ENCODE measurements at places on chromosomes 16 and 17.

GRCh38 chr16:62038646-62039045 is 2.4 kb upstream of the CDH8 start:
- DNase-seq = no peak

- no peak for DNase-seq
Observed at GRCh38 chr17:82874011-82874835, 34.4 kb upstream of the ZNF750 start.

DNA sequence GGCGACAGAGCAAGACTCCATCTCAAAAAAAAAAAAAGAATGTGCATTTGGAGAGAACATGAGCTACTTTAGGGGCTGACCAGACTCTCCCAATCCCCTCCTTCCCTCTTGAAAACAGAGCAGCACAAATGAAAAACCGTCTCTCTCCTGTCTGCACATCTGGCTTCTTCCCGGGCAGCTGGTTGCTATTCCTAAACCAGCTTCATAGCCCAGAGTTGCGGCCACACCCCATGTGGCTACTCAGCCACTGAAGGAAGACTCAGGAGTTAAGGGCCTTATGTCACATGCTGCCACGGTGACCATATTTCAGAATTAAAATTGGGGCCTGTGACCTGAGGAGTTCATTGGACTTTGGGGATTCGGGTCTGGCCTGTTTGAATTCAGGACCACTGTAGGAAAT is 48.3 kb downstream of the KATNIP start:
- no peak for DNase-seq

DNA sequence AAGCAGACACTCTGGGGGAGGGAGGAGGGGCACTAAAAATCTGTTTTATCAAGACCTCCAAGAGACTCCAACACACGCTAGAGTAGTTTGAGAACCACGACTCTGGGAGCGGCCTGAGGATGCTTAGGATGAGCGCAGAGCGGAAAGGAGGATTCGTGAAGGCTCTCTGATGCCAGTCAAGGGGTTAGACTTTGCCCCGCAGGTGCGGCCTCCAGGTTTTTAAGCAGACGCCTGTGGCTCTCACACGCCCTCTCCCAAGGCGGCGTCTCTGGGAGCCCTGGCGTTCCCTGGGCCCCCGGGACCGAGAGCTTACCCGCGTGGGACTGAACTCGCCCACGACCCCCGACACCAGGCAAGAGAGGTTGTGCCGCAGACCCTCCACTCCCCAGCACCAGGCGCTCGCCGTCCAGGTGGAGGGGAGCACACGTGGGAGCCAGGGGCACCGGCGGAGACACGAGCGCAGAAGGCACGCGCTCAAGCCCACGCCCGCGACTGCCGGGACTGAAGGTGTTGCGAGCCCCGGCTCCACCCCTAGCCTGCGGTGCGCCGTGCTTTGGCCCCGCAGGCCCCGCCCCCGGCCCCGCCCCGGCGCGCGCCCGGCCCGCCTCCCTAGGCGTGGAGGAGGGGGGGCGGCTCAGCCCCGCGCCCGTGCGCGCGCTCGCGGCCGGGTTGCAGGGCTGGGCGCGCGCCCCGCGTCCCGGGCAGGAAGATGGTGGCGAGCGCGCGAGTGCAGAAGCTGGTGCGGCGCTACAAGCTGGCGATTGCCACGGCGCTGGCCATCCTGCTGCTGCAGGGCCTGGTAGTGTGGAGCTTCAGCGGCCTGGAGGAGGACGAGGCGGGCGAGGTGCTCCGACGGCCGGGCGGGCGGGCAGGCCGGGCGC is at the start of gene XYLT2:
Gene XYLT2 (plus strand): TSS at position 695 of the 881 bp plus-strand sequence. CDS start 15 bp downstream, at position 710.
- DNase-seq = peak; percentile 84

GRCh38 chr17:4733073-4733531 is 1.9 kb downstream of the MED11 start:
- peak; percentile 89 for DNase-seq

DNA sequence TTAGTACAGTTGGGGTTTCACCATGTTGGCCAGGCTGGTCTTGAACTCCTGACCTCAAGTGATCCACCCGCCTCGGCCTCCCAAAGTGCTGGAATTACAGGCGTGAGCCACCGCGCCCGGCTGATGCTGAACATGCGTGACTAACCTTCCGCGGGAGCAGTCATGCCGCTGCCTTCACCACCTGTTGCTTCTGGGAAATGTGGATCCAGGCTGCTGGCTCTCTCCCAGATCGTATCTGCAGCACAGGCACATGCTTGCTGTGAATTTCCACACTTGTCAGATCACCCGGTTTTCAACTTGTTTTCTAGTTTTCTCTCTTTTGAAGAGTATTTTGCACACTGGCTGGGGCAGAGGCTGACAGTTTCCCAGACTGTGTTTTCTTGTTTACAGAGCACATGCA is 97.9 kb downstream of the ADCY9 start:
- DNase-seq = no peak

- peak; percentile 67 for DNase-seq
Observed at GRCh38 chr17:69335058-69335457, 8.1 kb upstream of the ABCA5 start.

- no peak for DNase-seq
Observed at GRCh38 chr17:15291674-15292361, 26.7 kb upstream of the PMP22 start.

DNA sequence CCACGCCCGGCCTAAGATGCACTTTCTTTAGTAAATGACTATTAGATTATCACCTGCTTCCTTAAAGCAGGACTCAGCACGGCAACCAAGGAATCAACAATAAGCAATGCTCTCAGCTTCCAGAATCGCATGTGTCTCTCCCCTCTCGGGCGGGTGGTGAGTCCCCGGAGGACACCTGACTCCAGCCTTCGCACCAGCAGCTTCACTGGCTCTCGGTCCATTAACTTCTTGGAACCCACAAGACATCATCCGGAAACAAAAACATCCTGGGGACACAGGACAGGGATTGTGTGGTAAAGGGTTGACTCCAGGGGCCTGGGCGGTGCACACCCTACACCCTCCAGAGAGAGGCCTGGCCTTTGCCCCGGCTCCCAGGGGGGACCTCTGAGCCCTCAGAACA is 22.7 kb downstream of the UTS2R start:
- no peak for DNase-seq

DNA sequence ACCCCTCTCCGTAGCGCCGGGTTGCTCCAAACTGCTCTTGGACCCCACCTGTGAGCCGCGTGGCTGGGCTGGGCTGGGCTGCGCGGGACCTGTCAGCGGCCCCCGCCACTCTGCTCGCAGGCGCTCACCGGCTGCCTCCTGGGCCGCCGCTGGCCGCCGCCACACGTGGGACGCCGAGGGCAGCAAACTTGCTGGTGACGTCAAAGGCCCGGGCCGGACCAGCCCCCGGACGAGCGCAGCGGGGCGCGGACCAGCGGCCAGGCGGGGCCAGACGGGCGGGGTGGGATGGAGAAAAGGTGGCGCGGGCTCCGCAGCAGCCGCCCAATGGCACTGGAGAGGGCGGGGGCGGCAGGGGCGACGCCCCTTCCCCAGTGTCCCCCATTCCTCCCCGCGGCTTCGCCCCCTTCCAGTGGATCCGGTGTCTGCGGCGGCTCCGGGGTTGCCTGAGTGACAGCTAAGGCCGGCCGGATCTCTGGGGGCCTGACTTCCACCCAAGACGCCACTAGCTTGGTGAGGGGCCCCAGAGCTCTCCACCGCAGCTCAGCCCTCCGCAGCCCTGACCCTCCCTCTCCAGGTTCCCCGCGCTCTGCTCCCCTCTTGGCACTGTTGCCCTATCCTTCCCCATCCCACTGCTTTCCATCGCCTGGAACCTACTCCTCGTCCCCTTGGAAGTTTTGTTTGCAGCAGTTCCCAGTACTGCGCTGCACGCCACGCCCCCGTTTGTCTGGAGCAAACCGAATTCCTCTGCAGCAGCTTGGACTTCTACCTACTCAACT is at the start of gene HS3ST3A1:
Gene HS3ST3A1 (minus strand): TSS at position 154 of the 776 bp plus-strand sequence. CDS start 800 bp downstream, outside the sequence.
- no peak for DNase-seq

- DNase-seq = no peak
Observed at GRCh38 chr17:69560987-69561441, 146.5 kb downstream of the MAP2K6 start.

DNA sequence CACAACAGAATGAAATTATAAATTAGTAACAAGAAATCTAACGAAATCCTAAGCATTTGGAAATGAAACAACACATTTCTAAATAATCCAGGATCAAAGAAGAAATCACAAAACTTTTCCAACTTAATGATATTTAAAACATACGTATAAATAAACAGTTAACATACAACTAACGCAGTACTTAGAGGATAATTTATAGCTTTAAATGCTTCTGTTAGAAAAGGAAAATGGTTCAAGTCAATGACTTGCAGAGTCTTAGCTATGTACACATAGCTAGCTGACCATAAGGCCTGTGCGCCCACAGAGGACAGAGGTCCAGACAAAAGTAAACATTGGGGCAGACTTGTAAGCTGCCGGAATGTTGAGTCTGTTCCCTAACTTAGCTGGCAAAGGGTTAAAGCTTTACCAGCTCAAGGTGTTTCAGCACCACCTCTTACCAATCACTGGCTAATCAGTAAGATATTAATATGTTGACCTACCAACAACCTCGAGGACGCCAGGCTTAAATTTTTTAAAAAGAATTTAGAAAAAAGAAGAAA is 84.6 kb downstream of the PARN start:
- no peak for DNase-seq
